ENCODE measurements at places on chromosomes 2 and 18.

DNA sequence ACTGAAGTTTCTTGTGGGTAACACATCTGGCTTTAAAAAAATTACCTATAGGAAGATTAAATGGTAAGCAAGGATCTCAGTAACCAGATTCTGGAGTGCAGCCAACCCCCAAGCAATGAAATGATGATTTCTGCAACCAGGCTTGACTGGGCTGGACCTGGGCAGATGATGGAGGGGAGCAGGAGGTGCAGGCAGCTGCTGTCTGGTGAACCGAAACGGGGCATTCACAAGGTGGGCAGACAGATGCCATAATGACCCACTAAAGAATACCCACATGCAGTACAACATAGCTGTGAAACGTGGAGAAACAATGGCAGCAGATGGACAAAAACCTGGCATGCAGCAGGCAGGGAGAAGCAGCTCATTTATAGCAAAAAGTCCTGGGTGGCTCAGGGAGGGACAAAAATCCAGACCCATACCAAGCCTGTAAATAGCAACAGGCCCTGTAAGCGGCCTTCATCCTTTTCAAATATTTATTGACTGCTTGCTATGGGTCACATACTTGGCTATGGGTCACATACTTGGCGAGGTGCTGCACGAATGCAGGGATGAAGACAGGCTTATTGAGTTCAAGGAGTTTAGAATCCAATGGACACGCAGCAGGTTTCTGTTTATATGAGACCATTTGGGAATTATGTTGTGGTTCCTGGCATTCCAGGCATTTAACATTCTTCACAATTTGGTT is 244.7 kb downstream of the HRH4 start:
- no peaks in the 10 kb centered on the region for H3K27me3 ChIP-seq
- DNase-seq: no peak
- H3K4me3 ChIP-seq: no peak overlapping the region
- no peaks in the 10 kb centered on the region for H3K36me3 ChIP-seq

GRCh38 chr2:156719036-156719435 is 282.9 kb downstream of the GPD2 start:
- H3K27me3 ChIP-seq: no peaks in the 10 kb centered on the region
- H3K4me3 ChIP-seq: no peak overlapping the region
- DNase-seq: no peak
- H3K27ac ChIP-seq: no peak overlapping the region
- H3K4me1 ChIP-seq: no peaks in the 10 kb centered on the region

DNA sequence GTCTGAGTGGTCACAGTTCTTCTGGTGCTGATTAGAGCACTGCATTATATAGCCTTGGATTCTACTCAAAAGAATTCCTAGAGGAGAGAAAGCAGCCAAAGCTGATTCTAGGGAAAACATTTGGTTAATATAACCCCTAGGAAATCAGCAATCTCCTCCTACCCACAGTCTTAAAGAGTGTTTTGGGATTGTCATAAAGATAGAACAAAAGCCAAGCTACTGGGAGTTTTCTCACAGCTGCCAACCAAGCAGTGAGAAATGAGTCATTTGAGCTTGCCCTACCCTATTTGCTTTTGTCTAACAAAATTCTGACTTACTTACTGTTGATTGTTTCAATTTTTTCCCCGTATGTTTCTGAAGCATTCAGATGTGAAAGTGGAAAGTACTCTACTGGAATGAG is 469.3 kb downstream of the PLCL1 start:
- H3K4me1 ChIP-seq: no peaks in the 10 kb centered on the region
- no peak overlapping the region for H3K27ac ChIP-seq
- H3K36me3 ChIP-seq: no peaks in the 10 kb centered on the region

DNA sequence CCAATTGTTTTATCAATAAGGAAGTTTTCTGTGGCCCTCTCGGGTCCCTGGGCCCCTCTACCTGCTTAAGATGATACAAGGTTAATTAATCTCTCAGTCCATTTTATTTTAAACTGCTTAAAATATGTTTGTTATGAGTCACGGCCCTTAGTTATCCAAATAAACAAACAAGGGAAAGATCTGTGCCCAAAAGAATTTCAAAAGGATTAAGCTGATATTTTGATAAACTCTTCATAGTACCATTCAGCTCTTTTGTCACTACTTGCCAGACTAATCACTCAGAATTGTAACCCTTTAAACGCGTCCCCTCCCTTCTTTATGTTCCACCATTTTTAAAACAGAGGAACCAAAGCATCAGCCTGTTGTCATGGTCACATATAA is 144.7 kb upstream of the STK17B start:
- no peak overlapping the region for H3K4me3 ChIP-seq
- no peaks in the 10 kb centered on the region for H3K27me3 ChIP-seq
- peaks cover 40% of the 10 kb centered on the region for H3K36me3 ChIP-seq
- no peak overlapping the region for H3K27ac ChIP-seq
- H3K4me1 ChIP-seq: no peaks in the 10 kb centered on the region
- no peak for DNase-seq

GRCh38 chr2:222320436-222321395 is 21.9 kb upstream of the PAX3 start:
- DNase-seq: no peak
- H3K4me3 ChIP-seq: peak overlapping the region; percentile 49
- no peaks in the 10 kb centered on the region for H3K36me3 ChIP-seq
- no peaks in the 10 kb centered on the region for H3K27me3 ChIP-seq
- H3K4me1 ChIP-seq: peaks cover 13% of the 10 kb centered on the region

Measured in esophagus squamous epithelium (tissue), 5 donors.